ENCODE measurements at places on chromosomes 12 and 14. TPM values are rescaled to one million over a fixed set of nuclear protein-coding genes. Genes with fewer than 3 reads are reported as not detected.
A peak's percentile ranks its signal among the peaks of the same experiment; 100 is the strongest.

- H3K27me3 ChIP-seq, result no peaks in the 10 kb centered on the region
- H3K4me3 ChIP-seq, result no peak overlapping the region
- DNase-seq, result no peak
- no peak overlapping the region for H3K27ac ChIP-seq
- H3K36me3 ChIP-seq, result peaks cover 13% of the 10 kb centered on the region
These were observed 155.8 kb upstream of the FOXN3 start for GRCh38 chr14:89572596-89573398.

DNA sequence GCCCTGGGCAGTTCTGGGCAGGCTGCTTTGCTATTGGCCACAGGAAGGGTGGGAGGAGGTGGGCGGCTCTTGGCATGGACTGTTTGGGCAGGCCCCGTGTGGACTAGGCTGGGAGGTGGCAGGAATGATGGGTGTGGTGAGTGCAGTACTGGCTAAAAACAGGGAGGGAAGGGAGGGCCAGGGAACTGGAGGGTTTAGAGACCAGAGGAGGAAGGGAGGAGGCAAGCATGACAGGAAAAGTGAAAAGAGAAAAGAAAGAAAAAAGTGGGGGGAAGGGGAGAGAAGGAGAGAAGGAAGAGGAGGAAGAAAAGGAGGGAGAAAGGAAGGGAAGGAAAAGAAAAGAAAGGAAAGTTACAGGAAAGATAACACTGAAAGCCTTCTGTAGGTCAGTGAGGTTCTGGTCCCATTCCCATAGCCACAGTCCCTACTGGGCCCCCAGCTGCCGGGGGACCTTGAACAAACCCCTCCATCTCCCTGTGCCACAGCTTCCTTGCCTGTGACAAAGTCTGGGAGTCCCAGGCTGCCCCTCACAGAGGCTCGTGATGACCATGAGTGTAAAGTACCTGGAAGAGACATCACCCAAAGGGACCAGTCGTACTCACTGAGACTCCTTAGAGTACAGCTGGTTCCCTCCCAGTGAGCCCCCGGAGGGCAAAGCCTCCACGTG lies 1.1 kb upstream of the C14orf132 start:
- H3K27ac ChIP-seq, result no peak overlapping the region
- DNase-seq, result no peak
- H3K27me3 ChIP-seq, result peaks cover 60% of the 10 kb centered on the region

DNA sequence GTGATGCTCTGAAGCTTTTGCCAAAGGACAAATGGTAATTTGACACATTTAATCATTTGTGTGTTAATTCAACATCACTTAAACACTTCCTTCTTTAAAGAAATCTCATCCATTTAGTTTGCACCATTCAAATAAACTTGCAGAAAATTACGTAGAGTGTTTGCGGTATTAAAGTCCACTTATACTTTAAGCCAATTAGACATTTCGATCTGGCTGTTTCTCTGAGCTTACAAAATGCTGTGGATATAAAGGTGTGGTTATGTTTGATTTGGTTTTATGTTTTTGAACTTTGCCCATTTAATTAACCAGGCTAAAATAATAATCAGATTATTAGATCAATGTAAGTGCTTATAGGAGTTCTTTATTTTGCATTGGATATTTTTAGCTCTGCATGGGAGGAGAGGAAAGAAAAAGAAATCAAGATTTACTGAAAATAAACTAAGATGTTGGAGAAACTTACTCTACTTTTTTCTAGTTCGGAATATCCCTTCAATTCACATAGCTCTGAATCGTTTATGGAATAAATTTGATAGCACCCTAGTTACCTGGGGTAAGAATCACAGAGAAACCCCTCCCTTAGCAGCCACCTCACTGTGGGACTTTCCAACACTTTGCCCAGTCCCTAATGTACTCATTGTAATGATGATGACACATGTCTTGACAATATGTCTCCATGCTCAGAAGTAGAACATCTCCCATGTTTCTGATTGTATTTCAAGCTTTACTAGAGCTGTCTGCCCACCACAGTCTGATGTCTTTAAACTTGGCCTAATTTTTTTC lies 268.0 kb downstream of the BTG1 start:
- peaks cover 50% of the 10 kb centered on the region for H3K4me1 ChIP-seq
- no peaks in the 10 kb centered on the region for H3K27me3 ChIP-seq
- H3K36me3 ChIP-seq, result peaks cover 32% of the 10 kb centered on the region
- H3K4me3 ChIP-seq, result peak overlapping the region; percentile 64

GRCh38 chr14:70807898-70808415 lies 1.4 kb downstream of the MAP3K9 start:
- peak overlapping the region; percentile 58 for H3K27ac ChIP-seq
- H3K4me3 ChIP-seq, result peak overlapping the region; percentile 69
- peak; percentile 79 for DNase-seq
- peaks cover 10% of the 10 kb centered on the region for H3K4me1 ChIP-seq
- H3K36me3 ChIP-seq, result peaks cover 2% of the 10 kb centered on the region

DNA sequence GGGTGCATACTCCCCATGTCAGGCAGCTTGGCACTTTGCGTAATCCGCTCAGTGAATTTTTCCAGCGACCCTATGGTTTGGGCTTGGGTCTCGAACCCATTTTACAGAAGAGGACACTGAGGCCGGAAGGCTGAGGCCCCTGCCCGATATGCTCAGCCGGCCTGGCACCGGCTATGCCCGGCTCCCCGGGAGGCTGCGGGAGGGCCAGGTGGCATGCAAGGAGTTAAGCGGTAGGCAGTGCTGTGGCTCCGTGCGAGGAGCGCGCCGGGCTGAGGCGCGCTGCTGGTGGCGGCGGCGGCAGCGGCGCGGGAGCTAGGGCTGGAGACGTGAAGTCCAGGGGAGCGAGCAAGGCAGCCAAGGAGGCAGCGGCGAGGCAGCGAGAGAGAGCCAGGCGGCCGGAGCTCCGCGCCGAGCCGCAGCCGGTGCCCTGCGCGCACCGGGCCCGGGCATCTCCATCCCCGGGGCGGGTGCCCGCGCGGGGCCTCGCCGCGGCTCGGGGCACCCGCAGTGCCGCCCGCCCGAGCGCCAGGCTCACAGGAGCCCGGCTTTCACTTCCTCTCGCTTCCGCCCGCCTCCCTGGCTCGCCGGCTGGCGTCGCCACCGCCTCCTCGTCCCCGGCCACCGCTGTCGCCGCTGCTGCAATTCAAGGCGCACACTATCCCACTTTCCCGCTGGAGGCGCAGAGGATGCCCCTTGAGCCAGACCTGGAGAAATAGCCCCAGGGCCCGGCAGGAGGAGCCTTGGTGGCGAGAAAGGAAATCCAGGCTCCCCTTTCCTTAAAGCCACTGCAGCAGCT lies at the start of gene WSCD2:
Gene WSCD2, plus strand, starts transcription at position 272 of the 796 bp plus-strand sequence. CDS start 66,545 bp downstream, outside the sequence.
- H3K27ac ChIP-seq, result no peak within 1 kb of the TSS
- H3K4me3 ChIP-seq, result no peak within 1 kb of the TSS
- H3K36me3 ChIP-seq, result no peaks in the 10 kb centered on the region
- H3K27me3 ChIP-seq, result peaks cover 54% of the 10 kb centered on the region
- no peaks in the 10 kb centered on the region for H3K4me1 ChIP-seq
- peak; percentile 25 for DNase-seq

DNA sequence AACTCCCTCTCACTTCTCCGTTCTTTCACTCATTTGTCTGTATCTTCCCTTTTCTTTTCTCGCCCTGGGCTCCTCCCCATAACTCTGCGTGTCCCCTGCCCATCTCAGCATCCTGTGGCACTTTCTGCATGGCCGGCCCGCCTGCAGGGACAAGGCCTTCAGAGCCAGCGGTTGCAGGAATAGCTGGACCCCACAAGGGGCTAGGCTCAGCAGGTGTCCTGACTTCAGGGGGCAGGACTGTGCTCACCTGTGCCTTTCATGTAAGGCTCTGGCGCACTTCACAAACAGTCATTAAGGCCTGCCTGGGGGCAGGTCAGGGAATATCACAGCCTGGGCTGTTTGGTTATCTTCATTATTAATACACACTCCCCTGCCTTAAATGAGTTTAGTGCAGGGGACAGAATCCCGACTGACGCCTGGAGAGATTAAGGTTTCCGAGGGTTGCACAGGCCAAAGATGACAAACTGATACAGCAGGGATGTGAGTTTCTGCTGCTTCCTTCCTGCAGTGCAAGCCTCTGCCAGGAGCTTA lies 768.8 kb upstream of the TBX3 start:
- H3K27ac ChIP-seq, result no peak overlapping the region
- peaks cover 23% of the 10 kb centered on the region for H3K27me3 ChIP-seq
- H3K4me3 ChIP-seq, result no peak overlapping the region

DNA sequence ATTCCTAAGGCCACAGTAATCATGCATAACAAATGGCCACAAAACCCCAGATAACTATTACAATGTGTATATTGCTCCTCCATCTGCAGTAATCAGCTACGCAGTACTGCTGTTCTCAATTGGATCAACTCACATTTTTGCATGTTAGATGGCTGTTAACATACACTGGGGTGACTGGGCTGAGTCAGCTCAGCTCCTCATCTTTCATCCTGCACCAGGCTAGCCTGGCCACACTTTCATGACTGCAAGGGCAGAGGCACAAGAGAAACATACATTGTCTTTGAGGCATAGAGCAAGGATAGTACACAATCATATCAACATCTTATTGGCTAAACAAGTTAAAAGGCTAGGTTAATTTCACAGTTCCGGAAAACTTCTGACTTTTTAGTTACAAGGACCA lies 306.6 kb downstream of the SLC6A15 start:
- H3K27ac ChIP-seq, result no peak overlapping the region
- no peaks in the 10 kb centered on the region for H3K27me3 ChIP-seq
- DNase-seq, result no peak
- H3K36me3 ChIP-seq, result no peaks in the 10 kb centered on the region

- H3K4me1 ChIP-seq, result peaks cover 10% of the 10 kb centered on the region
- H3K27ac ChIP-seq, result peak overlapping the region; percentile 43
- DNase-seq, result peak; percentile 61
- H3K27me3 ChIP-seq, result no peaks in the 10 kb centered on the region
- H3K36me3 ChIP-seq, result peaks cover 6% of the 10 kb centered on the region
These were observed 56.5 kb downstream of the HCAR2 start for GRCh38 chr12:122646517-122647217.

GRCh38 chr12:26188641-26189040 lies 6.7 kb upstream of the SSPN start:
- no peaks in the 10 kb centered on the region for H3K36me3 ChIP-seq
- H3K4me3 ChIP-seq, result no peak overlapping the region
- no peak for DNase-seq

DNA sequence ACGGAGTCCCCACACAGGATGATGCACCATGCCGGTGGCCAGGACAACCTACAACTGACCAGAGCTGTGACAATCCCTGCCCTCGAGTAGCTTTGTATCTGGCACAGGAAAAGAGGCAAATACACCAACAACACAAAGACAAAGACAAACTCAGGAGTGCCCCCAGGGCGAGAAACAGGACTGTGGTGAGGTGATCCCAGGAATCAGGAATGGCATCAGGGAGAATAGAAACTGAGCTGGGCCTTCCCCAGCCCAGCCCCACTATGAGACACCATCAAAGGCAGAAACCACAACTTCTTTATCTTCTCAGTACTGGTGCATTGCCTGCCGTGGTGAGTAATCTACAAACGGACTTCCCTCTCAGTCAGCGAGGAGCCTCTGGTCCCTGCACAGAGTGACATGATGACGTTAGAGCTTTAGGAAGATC lies 157.7 kb downstream of the TTC7B start:
- peaks cover 2% of the 10 kb centered on the region for H3K27me3 ChIP-seq
- no peak overlapping the region for H3K4me3 ChIP-seq
- no peaks in the 10 kb centered on the region for H3K36me3 ChIP-seq

GRCh38 chr12:110940933-110941332 lies 20.6 kb upstream of the MYL2 start:
- H3K36me3 ChIP-seq, result no peaks in the 10 kb centered on the region
- peaks cover 7% of the 10 kb centered on the region for H3K27me3 ChIP-seq
- no peak for DNase-seq
- H3K4me1 ChIP-seq, result peaks cover 7% of the 10 kb centered on the region
- H3K4me3 ChIP-seq, result no peak overlapping the region

GRCh38 chr14:97306760-97307246 lies 509.6 kb downstream of the VRK1 start:
- no peak overlapping the region for H3K4me3 ChIP-seq
- DNase-seq, result no peak
- H3K27ac ChIP-seq, result peak overlapping the region; percentile 17
- peaks cover 2% of the 10 kb centered on the region for H3K36me3 ChIP-seq
- peaks cover 32% of the 10 kb centered on the region for H3K4me1 ChIP-seq
- H3K27me3 ChIP-seq, result no peaks in the 10 kb centered on the region

DNA sequence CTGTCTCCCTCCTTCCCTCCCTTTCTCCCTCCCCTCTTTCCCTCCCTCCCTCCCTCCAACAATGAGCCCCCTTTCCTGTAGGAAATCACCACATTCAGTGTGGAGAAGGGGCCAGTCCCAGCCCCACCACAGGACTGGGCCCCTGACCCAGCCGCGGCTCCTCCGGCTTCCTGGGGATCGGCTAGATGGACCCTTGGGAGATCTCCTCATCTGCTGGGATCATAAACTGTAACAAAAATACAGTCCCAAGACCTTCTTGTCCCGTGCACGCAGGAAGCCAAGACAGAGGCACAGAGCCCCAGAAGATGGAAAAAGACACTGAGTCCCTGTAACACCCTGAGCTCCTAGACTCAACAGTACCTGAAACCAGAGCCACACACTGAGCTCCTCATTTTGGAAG lies 23.9 kb downstream of the DIO3 start:
- H3K4me3 ChIP-seq, result no peak overlapping the region
- H3K27ac ChIP-seq, result no peak overlapping the region
- H3K36me3 ChIP-seq, result no peaks in the 10 kb centered on the region
- no peaks in the 10 kb centered on the region for H3K4me1 ChIP-seq
- DNase-seq, result no peak

DNA sequence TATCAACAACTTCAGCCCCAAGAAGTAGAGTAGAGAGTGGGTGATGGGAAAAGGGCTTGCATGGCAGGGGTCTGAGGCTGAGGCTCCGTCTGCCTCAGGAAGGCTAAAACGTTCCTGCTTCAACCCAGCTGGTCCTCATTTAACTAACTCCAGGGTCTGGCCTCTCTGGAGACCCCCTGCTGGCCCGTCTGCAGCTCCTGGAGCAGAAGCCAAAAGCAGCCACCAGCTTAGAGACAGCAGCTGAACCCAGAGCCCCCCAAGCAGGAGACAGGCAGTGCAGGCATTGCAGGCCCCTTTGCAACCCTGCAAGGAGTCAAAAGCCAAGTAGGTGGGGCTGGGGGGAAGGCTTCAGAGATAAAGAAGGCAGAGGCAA lies 25.1 kb upstream of the LTBP2 start:
- no peaks in the 10 kb centered on the region for H3K36me3 ChIP-seq
- no peaks in the 10 kb centered on the region for H3K4me1 ChIP-seq
- DNase-seq, result no peak
- H3K27me3 ChIP-seq, result peaks cover 29% of the 10 kb centered on the region
- no peak overlapping the region for H3K4me3 ChIP-seq
- H3K27ac ChIP-seq, result no peak overlapping the region

GRCh38 chr12:70724444-70724843 lies 87.2 kb upstream of the PTPRB start:
- peaks cover 10% of the 10 kb centered on the region for H3K4me1 ChIP-seq
- no peak overlapping the region for H3K27ac ChIP-seq
- H3K36me3 ChIP-seq, result no peaks in the 10 kb centered on the region

GRCh38 chr14:71202881-71203280 lies 295.6 kb downstream of the PCNX1 start:
- H3K27me3 ChIP-seq, result peaks cover 9% of the 10 kb centered on the region
- no peak overlapping the region for H3K27ac ChIP-seq
- no peak for DNase-seq
- H3K4me3 ChIP-seq, result no peak overlapping the region

- DNase-seq, result no peak
- H3K27me3 ChIP-seq, result peaks cover 3% of the 10 kb centered on the region
- H3K36me3 ChIP-seq, result no peaks in the 10 kb centered on the region
- H3K4me3 ChIP-seq, result no peak overlapping the region
- no peak overlapping the region for H3K27ac ChIP-seq
- H3K4me1 ChIP-seq, result peaks cover 11% of the 10 kb centered on the region
These were observed 53.5 kb upstream of the RAP1B start for GRCh38 chr12:68557011-68557730.

AMN gene
- 0.91 TPM for total RNA-seq

RFX4 gene
- not detected for total RNA-seq

GYS2 gene
- total RNA-seq, result not detected

RIMBP2 gene
- not detected for total RNA-seq

GARIN6 gene
- not detected for total RNA-seq

SRRM4 gene
- total RNA-seq, result not detected
